Muscle of arm (tissue), 14 donors: ENCODE measurements at places on chromosomes 7 and 10. TPM values are rescaled to one million over a fixed set of nuclear protein-coding genes. Genes with fewer than 3 reads are reported as not detected.

- no peak for DNase-seq
These were observed 69.8 kb upstream of the BAIAP2L1 start for GRCh38 chr7:98470485-98471240.

GRCh38 chr10:132571650-132572544 lies 34.3 kb downstream of the INPP5A start:
- DNase-seq: no peak

DNA sequence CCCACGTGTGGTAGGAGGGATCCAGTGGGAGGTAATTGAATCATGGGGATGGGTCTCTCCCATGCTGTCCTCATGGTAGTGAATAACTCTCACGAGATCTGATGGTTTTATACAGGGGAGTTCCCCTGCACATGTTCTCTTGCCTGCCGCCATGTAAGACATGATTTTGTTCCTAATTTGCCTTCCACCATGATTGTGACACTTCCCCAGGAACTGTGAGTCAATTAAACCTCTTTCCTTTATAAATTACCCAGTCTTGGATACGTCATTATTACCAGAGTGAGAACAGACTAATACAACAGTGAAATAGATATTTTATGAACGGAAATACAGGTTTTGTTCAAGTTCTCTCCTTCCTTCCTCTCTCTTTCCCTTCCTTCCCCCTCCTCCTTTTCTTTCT lies 15.8 kb downstream of the CALD1 start:
- DNase-seq: no peak

DNA sequence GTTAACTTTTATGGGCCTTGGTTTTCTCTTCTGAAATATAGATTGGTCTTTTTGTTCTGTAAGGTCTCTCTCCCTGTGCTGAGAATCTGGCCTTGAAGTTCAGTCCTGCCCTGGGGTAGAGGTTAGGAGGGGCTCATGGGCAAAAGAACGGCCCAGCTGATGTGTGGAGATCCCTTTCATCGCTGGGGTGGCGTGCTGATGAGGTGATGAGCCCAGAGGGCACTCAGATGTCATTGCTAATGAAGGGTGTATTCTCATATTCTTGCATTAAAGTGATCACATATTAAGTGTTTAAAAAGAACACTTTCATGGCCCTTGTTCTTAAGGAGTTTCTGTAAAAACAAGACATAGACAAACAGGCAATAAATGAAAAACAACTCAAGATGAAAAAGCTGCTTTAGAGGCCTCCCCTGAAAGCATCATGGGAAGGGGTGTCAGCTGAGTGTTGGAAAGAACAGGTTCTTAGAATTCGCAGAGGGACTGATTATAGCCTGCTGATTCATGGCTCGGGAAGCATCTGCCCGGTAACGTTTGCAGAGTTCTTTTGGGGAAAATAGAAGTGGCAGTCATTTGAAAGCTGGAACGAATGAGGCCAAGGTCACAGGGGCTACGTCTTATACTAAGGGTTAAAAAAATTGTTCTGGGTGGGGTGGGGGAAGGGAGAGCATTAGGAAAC lies 72.5 kb upstream of the GPR158 start:
- DNase-seq: no peak

The PIK3AP1 gene
- polyA plus RNA-seq: 3.5 TPM
